ENCODE measurements at places on chromosomes 13 and 19.

DNA sequence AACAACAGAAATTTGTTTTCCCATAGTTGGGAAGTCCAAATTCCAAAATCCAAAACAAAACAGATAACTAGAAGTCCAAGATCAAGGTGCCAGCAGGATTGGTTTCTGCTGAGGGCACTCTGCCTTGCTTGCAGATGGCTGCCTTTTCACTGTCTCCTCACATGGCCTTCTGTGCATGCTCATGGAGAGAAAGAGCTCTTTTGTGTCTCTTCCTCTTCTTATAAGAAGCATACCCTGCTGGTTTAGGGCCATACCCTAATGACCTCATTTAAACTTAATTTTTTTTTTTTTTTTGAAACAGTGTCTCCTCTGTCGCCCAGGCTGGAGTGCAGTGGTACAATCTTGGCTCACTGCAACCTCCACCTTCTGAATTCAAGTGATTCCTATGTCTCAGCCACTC, 1974.1 kb upstream of the PCDH20 start:
- no peaks in the 10 kb centered on the region for H3K36me3 ChIP-seq
- no peaks in the 10 kb centered on the region for H3K4me1 ChIP-seq
- H3K4me3 ChIP-seq: no peak overlapping the region
- no peak overlapping the region for H3K27ac ChIP-seq
- no peak for DNase-seq
- H3K27me3 ChIP-seq: no peaks in the 10 kb centered on the region

GRCh38 chr13:96575423-96576320, 418.6 kb downstream of the OXGR1 start:
- no peaks in the 10 kb centered on the region for H3K36me3 ChIP-seq
- no peaks in the 10 kb centered on the region for H3K4me1 ChIP-seq
- DNase-seq: no peak
- H3K4me3 ChIP-seq: no peak overlapping the region
- no peak overlapping the region for H3K27ac ChIP-seq
- H3K27me3 ChIP-seq: no peaks in the 10 kb centered on the region

DNA sequence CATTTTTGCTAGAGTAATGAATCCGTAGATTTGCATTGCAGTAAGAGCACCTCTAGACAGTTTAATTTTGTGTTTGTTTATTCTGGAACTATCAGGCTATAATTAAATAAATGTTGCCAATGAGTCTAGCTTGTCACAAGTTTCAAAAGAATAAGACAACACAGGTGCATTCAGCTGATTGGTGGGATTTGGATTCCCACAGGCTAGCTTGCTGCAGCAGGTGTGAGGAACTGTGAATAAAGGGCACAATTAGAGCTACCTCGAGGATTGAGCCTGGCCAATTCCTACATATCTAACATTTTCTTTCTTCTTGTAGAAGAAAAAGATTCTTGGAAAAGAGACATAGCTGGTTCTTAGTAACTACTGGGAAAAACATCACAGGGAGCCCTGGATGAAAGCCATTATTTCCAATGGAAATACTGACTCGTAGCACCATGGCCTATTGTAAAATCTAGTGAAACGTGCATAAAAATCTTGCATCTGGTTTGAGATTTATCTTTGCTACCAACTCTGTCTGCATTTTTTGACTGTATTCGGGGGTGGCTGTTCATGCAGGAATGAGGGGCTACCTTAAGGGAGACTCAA, 360.9 kb downstream of the FGF9 start:
- H3K4me3 ChIP-seq: no peak overlapping the region
- no peak overlapping the region for H3K27ac ChIP-seq
- H3K27me3 ChIP-seq: no peaks in the 10 kb centered on the region
- peaks cover 6% of the 10 kb centered on the region for H3K4me1 ChIP-seq
- no peaks in the 10 kb centered on the region for H3K36me3 ChIP-seq

DNA sequence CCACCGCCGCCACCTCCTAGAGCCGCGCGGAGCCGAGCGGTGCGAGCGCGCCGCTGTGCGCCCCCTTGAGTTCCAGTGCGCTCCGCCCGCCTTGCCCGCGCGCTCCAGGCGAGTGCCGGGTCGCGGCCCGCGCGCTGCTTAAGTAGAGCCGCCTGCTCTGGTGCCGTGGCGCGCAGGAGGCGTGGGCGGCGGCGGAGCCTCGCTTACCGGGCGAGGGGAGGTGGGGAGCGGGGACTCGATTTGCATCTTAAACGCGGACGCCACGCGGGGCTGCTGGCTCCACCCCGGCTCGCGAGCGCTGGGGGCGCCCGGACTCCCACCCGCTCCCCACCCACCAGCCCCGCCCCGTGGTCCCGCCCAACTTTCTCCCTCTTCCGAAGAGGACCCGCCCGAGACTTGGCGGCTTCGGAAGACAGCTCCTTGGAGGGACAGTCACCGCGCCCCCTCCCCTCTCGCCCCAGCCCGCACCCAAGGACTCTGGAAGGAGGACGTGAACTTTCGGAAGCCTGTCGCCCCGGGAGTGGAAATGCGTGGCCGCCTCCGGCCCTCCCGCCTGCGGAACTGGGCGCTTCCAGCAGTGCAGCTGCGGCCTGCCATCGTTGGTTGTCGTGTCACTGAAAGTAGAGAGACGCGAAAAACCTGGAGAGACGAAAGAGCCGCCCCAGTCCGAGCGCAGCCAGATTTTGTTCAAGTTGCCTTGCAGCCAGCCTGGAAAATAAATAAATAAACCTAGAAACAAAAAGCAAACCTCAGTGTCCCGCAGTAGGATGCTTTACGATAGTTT, at the start of gene KCTD12:
TSS of gene KCTD12 (minus strand) at position 114 of the 784 bp plus-strand sequence. CDS start 257 bp downstream, outside the sequence.
- H3K27me3 ChIP-seq: no peaks in the 10 kb centered on the region
- H3K4me3 ChIP-seq: peak within 1 kb of the TSS; percentile 90
- H3K27ac ChIP-seq: peak within 1 kb of the TSS; percentile 90
- H3K36me3 ChIP-seq: no peaks in the 10 kb centered on the region
- peak; percentile 59 for DNase-seq
- H3K4me1 ChIP-seq: peaks cover 33% of the 10 kb centered on the region

DNA sequence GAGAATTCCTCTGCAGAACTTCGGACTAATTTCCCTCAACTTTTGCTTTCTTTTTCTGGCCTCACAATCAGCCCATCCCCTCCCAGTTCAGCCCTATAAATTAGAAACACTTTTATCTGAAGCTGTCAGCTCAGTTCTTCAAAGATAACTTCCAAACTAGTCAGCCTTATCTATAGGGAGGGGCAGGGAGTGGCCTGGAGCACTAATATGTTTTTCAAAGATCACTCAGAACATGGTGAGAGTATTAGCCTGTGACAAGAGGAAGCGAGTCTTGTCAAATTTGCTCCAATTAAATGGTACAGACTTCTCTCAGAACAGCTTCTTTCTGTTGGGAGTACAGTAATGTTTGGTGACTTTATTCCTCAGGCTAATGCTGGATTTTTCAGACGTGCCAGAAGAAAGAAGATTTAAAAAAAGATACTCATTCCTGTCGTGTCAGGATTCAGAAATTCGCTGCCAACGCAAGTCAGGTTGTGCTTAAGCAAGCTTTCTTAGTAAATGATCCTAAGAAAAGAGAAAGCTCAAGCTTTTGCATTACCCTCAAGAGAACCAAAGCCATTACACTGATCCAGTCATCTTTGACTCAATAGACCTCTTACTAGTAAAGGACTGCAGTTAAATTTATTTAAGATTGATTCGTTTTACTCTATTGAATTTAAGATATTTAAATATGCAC, 1033.6 kb downstream of the SLITRK5 start:
- H3K36me3 ChIP-seq: no peaks in the 10 kb centered on the region
- DNase-seq: no peak
- H3K27me3 ChIP-seq: no peaks in the 10 kb centered on the region
- no peak overlapping the region for H3K27ac ChIP-seq
- H3K4me3 ChIP-seq: peak overlapping the region; percentile 52
